ENCODE measurements at places on chromosomes 3 and 15.

DNA sequence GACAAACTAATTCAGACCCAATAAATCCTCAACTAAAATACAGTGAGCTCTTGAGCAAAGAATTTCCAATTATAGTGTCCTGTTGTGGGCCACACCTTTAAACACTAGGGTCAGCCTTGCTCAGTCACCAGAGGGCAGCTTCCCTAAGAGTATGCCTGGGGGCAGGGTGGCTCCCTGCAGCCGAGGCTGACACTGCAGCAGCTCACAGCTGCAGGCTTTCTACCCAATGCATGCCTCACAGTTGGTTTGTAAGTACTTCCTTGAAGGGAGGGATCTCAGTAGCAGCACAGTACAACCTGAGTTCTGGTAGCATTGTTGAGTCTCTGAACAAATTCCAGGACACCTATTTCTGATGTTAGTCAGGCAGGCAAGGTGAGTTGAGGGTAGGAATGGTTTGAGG, 335.6 kb downstream of the TUSC7 start:
- DNase-seq, result no peak

GRCh38 chr15:34246276-34246976, 21.6 kb downstream of the EMC4 start:
- no peak for DNase-seq

DNA sequence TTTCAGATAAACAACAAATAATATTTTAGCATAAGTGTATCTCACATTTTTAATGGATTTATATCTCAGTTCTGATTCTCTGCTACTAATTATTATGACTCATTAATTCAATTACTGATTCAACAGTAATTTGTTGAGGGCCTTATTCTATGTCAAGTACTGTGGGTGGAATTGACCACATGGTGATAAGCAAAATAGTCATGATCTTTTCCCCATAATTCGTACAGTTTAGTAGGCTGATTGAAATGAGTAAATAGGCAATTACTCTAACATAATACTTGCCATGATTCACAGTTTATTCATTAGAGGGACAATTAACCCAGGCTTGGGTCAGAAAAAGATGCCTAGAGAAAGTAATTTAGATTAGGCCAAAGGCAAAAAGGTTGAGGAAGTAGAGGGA, 60.9 kb upstream of the SLC4A7 start:
- DNase-seq, result no peak

- DNase-seq, result no peak
Measured at GRCh38 chr15:33043636-33044035, 150.9 kb downstream of the FMN1 start.

DNA sequence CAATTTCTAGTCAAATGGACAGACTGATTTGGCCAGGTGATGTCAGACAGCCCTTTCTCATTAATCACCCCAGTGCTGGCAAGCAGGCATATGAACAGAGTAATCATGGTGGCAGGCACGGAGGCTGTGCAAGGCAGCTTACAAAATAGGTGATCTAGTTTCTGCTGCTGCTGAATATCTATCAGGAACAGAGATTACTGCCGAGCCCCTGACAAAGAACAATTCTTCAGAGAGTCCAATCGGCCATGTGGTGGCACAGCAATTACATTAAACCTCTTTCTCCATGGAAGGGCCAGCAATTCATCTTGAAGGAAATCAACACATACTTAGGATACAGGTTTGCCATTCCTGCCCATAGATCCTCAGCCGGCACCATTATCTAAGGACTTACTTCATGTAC, 32.3 kb upstream of the THBS1 start:
- no peak for DNase-seq

DNA sequence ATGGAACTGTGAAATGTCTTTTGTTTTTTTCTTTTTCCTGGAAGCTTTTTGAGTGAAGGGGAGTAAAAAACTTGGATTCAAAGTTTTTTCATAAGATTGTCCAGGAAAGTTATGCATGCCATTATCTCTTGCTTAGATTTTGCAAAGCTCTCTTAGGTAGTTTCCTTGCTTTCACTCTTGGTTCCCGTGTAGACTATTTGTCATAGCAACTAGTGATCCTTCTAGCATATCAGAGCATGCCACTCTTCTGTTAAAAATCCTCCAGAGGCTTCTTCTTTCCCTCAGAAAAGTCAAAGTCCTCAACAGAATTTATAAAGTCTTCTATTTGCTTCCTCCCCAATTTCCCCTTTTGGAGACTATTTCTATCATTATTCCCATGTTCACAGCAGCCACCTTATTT, 21.1 kb downstream of the GTF2E1 start:
- DNase-seq, result no peak

GRCh38 chr3:141412087-141412935, 44.0 kb downstream of the ZBTB38 start:
- no peak for DNase-seq

- no peak for DNase-seq
Measured at GRCh38 chr3:196159952-196160804, 51.0 kb downstream of the ZDHHC19 start.

- DNase-seq, result no peak
Measured at GRCh38 chr3:34198309-34198708, 399.9 kb downstream of the PDCD6IP start.

GRCh38 chr3:9497821-9498565, 55.6 kb downstream of the LHFPL4 start:
- no peak for DNase-seq

GRCh38 chr15:80736560-80736959, 41.5 kb downstream of the ABHD17C start:
- no peak for DNase-seq

DNA sequence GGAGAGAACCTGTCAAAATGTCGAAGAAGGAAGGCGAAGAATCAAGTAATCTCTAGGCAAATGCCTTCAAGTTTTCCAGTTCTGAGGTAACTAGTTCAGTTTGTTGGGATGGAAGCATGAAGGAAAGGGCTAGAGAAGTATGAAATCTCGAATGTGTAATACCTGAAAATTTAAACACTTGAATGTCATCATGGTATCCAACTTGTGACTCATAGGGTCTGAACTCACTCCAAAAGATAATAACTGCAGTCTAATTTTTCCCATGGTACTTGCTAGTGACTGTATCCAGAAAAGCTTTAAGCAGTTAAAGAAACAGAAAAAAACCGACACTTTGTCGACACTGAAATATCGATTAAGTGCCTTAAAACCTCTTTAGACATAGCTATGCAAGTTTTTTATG, 102.9 kb upstream of the CHRM5 start:
- no peak for DNase-seq

Data from activated CD8-positive, alpha-beta memory T cell treated with anti-CD3 and anti-CD28 coated beads for 4 hours (primary cell).